Sigmoid colon (tissue), 7 donors: ENCODE measurements at places on chromosomes 11 and 22. TPM values are rescaled to one million over a fixed set of nuclear protein-coding genes. Genes with fewer than 3 reads are reported as not detected.
A peak's percentile ranks its signal among the peaks of the same experiment; 100 is the strongest.

The ZNF280A gene
- not detected for total RNA-seq

DNA sequence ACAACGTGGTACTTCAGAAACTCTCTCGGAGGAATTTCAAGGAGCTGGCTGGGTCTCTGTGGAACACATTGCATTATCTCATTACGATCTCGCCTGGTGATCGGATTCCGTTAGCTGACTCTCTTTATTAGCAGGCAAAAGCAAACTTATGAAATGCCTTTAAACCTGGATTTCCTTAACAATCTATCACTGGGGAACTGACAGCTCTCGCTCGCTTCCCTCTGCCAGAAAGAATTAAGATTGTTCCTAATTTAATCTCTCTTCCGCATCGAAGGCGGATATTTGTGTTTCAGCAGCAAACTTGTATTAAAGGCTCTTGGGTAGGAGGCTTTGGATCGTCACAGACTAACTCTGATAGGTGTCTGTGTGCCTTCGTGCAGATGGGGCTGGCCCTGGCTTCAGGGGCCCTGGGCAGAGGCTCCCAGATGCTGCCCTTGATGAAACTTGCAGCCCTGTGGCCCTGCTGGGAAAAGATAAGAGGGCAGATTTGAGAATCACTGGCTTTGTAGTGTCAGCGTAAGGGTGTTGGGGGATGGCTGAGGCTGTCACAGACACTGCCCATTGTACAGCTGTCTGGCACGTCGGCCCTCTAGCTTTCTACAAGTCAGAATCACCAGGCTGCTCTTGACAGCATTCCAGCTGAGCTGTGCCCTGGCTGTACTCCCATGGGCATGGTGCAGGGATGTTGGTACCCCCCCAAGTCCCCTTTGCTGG lies 162.2 kb upstream of the NECTIN1 start:
- H3K4me1 ChIP-seq, result no peaks in the 10 kb centered on the region
- DNase-seq, result no peak
- H3K27me3 ChIP-seq, result peaks cover 15% of the 10 kb centered on the region

GRCh38 chr22:29201782-29202181 lies 3.9 kb upstream of the EMID1 start:
- H3K4me1 ChIP-seq, result peaks cover 9% of the 10 kb centered on the region
- no peaks in the 10 kb centered on the region for H3K36me3 ChIP-seq
- no peak overlapping the region for H3K4me3 ChIP-seq
- no peak for DNase-seq
- H3K27ac ChIP-seq, result no peak overlapping the region

GRCh38 chr11:115290893-115291292 lies 213.3 kb downstream of the CADM1 start:
- H3K27ac ChIP-seq, result no peak overlapping the region
- no peak overlapping the region for H3K4me3 ChIP-seq
- H3K36me3 ChIP-seq, result no peaks in the 10 kb centered on the region

GRCh38 chr11:9568854-9569587 lies 4.4 kb upstream of the WEE1 start:
- peak overlapping the region; percentile 86 for H3K27ac ChIP-seq
- no peaks in the 10 kb centered on the region for H3K27me3 ChIP-seq
- peak overlapping the region; percentile 7 for H3K4me3 ChIP-seq
- DNase-seq, result peak; percentile 83
- no peaks in the 10 kb centered on the region for H3K36me3 ChIP-seq

DNA sequence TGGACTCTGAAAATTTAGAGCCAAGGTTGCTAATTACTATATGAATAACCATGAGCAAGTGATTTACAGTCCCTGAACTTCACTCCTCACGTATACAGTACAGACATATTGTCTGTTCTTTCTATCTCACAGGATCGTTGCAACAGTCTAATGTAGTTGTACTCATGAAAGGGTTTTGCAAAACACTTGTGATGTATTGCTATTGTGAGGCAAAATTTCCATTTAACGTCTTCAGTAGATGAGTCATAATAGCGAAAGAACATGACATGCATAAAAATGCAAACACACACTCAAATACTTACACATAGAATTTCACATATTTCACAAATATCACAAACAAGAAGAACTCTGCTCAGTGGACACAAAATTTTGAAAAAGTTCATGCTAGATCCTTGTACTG lies 134.6 kb upstream of the TRPC6 start:
- DNase-seq, result no peak
- no peaks in the 10 kb centered on the region for H3K27me3 ChIP-seq
- H3K4me1 ChIP-seq, result no peaks in the 10 kb centered on the region

GRCh38 chr11:118956847-118957469 lies 860 bp downstream of the UPK2 start:
- H3K36me3 ChIP-seq, result no peaks in the 10 kb centered on the region
- no peak overlapping the region for H3K4me3 ChIP-seq
- H3K27ac ChIP-seq, result no peak overlapping the region

GRCh38 chr11:116215471-116216113 lies 557.2 kb downstream of the BUD13 start:
- no peak for DNase-seq
- H3K4me1 ChIP-seq, result no peaks in the 10 kb centered on the region
- H3K27me3 ChIP-seq, result peaks cover 5% of the 10 kb centered on the region
- no peak overlapping the region for H3K27ac ChIP-seq
- no peak overlapping the region for H3K4me3 ChIP-seq
- H3K36me3 ChIP-seq, result no peaks in the 10 kb centered on the region

- DNase-seq, result peak; percentile 68
- no peaks in the 10 kb centered on the region for H3K4me1 ChIP-seq
- H3K36me3 ChIP-seq, result no peaks in the 10 kb centered on the region
- H3K27me3 ChIP-seq, result no peaks in the 10 kb centered on the region
- no peak overlapping the region for H3K27ac ChIP-seq
Measured at GRCh38 chr11:69382131-69383128, 88.5 kb downstream of the MYEOV start.

- no peaks in the 10 kb centered on the region for H3K27me3 ChIP-seq
- H3K36me3 ChIP-seq, result no peaks in the 10 kb centered on the region
- peak; percentile 56 for DNase-seq
- H3K27ac ChIP-seq, result no peak overlapping the region
- H3K4me3 ChIP-seq, result no peak overlapping the region
Measured at GRCh38 chr22:50694766-50695420, 22.3 kb downstream of the SHANK3 start.

GRCh38 chr11:22566293-22566692 lies 59.3 kb downstream of the FANCF start:
- no peaks in the 10 kb centered on the region for H3K4me1 ChIP-seq
- no peaks in the 10 kb centered on the region for H3K36me3 ChIP-seq
- no peak overlapping the region for H3K27ac ChIP-seq

DNA sequence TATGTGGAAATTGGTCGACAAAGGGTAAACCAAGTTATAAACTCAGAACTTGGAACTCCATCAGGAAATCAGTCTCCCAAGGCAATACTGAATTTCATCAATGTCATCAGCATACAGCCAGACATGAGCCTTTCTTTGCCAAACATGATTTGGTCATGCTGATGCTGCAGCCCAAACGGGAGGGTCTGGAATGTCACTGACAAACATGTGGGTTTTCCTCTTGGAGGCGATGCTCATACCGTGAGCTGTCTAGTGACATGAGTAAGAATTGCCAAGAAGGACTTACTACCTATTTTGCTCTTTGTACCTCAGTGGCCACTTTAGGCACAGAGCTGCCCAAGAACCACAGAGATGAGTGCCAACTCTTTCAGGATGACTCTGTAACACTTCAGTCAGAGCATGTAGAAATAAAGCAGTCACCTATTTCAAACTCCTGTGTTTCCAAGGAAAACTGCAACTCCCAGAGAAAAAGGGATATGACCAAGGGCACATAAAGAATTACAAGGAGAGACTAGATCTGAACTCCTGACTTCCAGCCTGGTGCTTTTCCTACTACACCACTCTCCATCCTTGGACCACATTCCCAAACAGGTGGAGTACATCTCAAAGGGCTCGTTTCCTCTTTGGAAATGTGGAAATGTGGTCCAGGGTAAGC lies 24.3 kb upstream of the MRGPRX2 start:
- no peak overlapping the region for H3K27ac ChIP-seq
- DNase-seq, result no peak
- H3K4me1 ChIP-seq, result peaks cover 3% of the 10 kb centered on the region
- no peak overlapping the region for H3K4me3 ChIP-seq

GRCh38 chr11:75594211-75594610 lies 32.2 kb downstream of the SERPINH1 start:
- H3K4me3 ChIP-seq, result no peak overlapping the region
- H3K36me3 ChIP-seq, result no peaks in the 10 kb centered on the region
- no peaks in the 10 kb centered on the region for H3K27me3 ChIP-seq
- DNase-seq, result no peak
- no peaks in the 10 kb centered on the region for H3K4me1 ChIP-seq

DNA sequence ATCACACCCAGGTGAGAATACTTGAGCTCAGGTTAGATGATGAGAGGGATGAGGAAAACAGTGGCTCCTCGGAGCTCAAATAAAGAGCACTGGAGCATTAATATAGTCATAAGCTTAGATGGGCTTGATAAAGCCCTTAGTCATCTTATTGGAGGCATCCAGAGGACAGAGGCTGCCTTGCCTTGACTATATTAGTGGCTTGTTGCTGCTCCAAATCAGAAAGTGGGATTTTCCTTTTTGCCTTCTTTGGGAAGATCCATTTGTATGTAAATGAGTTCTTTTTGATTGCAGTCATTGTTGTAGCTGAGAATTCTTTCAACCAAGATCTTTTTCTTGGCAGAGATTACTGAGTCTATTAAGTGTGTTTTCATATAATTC lies 18.9 kb downstream of the ADM start:
- no peak for DNase-seq
- H3K27ac ChIP-seq, result peak overlapping the region; percentile 81
- H3K4me1 ChIP-seq, result peaks cover 94% of the 10 kb centered on the region
- H3K4me3 ChIP-seq, result no peak overlapping the region
- no peaks in the 10 kb centered on the region for H3K36me3 ChIP-seq

- H3K4me3 ChIP-seq, result no peak overlapping the region
- no peaks in the 10 kb centered on the region for H3K27me3 ChIP-seq
- no peaks in the 10 kb centered on the region for H3K4me1 ChIP-seq
Measured at GRCh38 chr11:32586576-32587190, 3.1 kb downstream of the EIF3M start.

DNA sequence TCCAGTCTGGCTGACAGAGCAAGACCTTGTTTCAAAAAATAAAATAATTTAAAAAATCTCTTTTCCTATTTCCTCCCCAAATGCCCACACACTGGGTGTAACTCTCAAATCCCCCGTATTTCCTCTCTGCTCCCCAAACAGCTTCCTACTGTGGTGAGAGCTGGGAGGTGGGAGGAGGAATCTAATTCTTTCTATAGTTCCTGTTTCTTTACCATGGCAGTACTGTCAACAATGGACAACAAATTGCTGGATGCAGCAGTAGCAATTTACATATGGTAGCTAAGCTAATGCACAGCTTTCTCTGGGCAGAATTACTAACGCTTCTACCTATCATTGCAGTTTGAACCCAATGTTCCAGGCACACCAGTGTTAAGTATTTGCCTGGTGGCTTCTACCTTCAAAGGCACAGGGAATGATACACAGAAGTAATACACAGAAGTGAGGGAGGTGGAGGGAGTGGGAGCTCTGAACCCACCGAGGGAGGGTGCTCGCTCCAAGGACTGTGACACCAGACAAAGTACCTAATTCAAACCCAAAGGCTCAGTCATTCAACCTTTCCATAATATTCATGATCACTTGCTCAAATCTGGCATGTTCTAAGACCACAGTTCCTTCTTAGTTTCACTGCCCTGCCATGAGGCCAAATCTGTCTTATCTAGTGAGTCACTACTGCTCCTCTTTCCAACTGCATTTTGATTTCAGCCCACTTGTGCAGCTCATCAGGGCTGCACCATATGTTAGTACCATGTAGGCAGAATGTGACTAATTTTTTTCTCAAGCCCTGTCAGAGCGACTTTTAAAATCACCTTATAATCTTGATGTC lies 37.9 kb downstream of the CELF1 start:
- H3K4me3 ChIP-seq, result no peak overlapping the region
- H3K27me3 ChIP-seq, result no peaks in the 10 kb centered on the region
- DNase-seq, result no peak
- H3K36me3 ChIP-seq, result no peaks in the 10 kb centered on the region
- peak overlapping the region; percentile 39 for H3K27ac ChIP-seq
- peaks cover 90% of the 10 kb centered on the region for H3K4me1 ChIP-seq

The FGF19 gene
- not detected for total RNA-seq

DNA sequence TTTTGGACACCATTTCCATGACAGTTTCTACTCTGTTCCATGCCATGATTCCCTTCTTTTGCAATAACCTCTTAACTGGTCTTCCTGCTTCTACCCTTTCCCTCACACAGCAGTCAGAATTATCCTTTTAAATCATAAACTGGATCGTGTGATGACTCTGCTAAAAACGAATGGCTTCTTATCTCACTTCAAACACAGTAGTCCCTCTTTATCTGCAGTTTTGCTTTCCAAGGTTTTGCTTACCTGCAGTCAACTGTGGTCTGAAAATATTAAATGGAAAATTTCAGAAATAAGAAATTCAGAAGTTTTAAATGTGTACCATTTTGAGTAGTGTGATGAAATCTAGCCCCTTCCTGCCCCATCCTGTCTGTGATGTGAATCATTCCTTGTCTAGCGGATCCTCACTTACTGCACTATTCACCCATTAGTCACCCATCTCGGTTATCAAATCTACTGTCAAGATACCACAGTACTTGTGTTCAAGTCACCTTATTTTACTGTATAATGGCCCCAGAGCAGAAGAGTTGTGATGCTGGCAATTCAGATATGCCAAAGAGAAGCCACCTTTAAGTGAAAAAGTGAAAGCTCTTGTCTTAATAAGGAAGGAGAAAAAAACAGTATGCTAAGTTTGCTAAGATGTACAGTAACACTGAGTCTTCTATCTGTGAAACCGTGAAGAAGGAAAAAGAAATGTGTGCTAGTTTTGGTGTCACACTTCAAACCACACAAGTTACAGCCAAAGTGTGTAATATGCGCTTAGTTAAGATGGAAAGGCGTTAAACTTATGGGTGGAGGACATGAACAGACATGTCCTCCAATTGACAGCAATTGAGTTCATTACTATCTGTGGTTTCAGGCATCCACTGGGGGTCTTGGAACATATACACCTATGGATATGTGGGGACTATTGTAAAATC lies 283.0 kb downstream of the DDX10 start:
- no peak for DNase-seq
- H3K4me3 ChIP-seq, result no peak overlapping the region
- H3K36me3 ChIP-seq, result no peaks in the 10 kb centered on the region
- H3K4me1 ChIP-seq, result no peaks in the 10 kb centered on the region
- H3K27ac ChIP-seq, result no peak overlapping the region
- no peaks in the 10 kb centered on the region for H3K27me3 ChIP-seq

The IL17REL gene
- total RNA-seq, result not detected

The KCNK7 gene
- total RNA-seq, result not detected
